CD8-positive, alpha-beta memory T cell (primary cell): ENCODE measurements at places on chromosomes 3 and 15. TPM values are rescaled to one million over a fixed set of nuclear protein-coding genes. Genes with fewer than 3 reads are reported as not detected.

PDE12 gene
- total RNA-seq = 31.6 TPM

PATL2 gene
- total RNA-seq = 9.1 TPM

TPM1 gene
- total RNA-seq = 9.4 TPM

VEPH1 gene
- not detected for total RNA-seq

MAP1A gene
- total RNA-seq = 0.75 TPM

ACP3 gene
- not detected for total RNA-seq

ZNF80 gene
- 2.3 TPM for total RNA-seq

CTXN2 gene
- total RNA-seq = not detected

DNA sequence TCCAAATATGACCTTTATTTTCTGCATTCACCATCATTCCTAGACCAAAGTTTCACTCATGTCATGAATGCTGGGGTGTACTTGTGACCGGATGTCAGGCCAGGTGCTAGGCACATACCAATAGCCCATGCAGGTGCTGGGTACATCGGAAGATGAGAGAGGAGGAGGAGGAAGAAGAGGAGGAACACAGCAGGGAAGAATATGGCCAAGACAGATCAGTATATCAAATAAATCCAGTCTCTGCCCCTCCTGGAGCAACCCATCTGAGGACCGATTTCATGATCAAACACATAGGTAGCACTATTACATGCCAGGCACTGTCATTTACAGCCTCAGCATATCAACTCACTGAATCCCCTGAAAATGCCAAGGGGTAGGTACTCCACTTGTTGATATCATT lies 3.0 kb upstream of the WNT7A start:
- DNase-seq = no peak

GRCh38 chr15:48510976-48511375 lies 134.5 kb downstream of the FBN1 start:
- DNase-seq = no peak

DNA sequence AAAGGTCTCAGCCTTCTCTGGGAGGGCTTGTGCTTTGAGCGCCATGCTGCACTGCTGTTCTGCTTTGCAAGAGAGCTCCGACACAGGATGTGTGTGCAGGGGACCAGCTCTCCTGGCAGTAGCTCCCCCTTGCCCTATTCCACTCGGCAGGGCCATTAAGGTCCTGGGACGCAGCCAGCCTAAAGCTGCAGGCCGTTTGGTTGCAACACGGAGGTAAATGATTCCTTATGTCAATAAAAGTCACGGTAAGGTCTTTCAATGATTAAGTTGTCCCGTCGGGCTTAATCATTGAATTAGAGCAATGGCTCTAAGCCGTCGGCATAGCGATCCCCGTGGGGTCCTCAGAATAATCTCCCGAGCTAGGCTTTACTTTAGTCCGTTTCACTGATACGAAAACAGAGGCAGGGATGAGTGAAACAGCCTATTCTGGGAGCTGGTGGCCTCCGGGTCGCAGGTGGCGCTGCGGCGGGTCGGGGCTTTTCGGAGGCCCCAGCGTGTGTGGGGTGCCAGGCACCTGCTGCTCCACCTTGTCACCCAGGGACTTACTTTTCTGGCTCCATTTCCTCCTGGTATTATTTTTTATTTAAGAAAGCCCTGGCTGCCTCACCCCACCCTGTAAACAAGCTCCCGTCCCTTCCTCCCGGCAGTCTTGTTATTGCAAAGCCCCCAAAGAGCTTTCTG lies 525.2 kb downstream of the OCA2 start:
- no peak for DNase-seq

GRCh38 chr3:119437691-119438258 lies 25.6 kb downstream of the TMEM39A start:
- DNase-seq = no peak

GRCh38 chr3:50275141-50275995 lies 3.5 kb upstream of the LSMEM2 start:
- no peak for DNase-seq

DNA sequence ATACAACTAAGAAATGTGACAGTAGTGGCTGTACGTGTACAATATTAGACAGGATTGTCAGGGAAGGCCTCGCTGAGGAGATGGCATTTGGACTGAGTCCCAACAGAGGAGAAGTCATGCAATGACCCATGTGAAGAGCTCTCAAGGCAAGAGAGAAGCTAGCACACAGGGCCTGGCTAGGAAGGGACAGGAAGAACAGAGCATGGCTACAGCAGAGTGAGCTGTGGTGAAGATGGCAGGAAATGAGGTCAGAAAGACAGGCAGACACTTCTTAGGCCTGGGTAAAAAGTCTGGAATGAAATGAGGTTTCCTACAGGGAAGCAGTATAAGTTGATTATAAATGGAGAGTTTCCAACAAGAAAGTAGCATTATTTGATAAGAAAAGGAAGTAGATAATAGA lies 33.2 kb upstream of the LEKR1 start:
- no peak for DNase-seq

GRCh38 chr15:39937696-39938095 lies 3.8 kb downstream of the EIF2AK4 start:
- no peak for DNase-seq

DNA sequence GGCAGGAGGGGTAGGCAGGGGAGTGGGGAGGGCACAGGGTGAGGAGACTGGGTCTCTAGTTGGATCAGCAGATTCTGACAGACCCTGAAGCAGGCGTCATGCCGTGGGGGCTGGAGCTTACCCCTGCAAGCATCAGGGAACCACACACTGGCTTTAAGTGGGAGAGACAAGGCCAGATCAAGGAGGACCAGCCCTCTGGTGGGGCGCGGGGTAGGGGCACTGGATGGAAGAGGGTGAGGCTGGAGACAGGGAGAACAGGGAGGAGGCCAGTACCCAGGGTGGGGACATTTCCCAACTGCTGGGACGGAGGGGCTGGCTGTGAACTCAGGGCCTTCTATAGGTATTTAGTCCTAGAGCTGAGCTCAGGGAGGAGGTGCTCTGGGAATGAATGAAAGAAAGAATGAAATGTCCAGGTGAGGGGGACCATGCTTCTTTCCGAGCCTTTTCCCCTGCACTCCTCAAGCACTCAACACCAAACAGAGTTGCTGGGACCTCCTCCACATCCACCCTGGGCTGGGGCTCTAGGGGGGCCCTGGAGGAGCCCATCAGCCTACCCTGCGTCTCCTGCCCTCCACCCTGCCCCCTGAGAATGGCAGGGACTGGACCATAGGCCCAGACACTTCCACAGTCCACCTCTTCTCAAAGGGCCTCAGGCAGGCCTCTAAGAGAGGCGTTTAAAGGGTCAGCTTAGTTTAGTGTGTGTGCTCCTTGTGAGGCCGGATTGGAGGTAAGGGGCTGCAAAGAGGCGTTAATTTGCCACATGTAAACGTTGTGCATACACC lies 49.0 kb upstream of the FGD5 start:
- no peak for DNase-seq

DNA sequence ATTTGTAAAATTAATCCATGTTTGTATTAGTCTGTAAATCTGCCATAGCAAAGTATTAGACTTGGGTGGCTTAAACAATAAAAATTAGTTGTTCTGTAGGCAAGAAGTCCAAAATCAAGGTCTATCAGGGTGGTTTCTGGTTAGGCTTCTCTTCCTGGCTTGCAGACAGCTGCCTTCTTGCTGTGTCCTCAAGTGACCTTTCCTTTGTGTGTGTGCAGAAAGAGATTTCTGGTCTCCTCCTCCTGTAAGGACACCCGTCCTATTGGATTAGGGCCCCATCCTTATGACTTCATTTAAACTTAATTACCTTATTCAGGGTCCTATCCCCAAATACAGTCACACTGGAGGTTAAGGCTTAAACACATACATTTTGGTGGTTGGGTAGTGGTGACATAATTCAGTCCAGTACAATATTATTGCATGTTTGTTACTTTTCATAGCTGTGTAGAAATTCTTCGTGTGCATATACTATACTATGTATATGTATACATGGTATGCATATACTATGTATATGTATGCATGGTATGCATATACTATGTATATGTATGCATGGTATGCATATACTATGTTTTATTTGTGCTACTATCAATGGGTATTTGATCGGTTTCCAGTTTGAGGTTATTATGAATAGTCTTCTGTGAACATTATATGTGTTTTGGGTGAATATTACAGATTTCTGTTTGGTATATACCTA lies 57.9 kb upstream of the RNU6-1 start:
- no peak for DNase-seq

DNA sequence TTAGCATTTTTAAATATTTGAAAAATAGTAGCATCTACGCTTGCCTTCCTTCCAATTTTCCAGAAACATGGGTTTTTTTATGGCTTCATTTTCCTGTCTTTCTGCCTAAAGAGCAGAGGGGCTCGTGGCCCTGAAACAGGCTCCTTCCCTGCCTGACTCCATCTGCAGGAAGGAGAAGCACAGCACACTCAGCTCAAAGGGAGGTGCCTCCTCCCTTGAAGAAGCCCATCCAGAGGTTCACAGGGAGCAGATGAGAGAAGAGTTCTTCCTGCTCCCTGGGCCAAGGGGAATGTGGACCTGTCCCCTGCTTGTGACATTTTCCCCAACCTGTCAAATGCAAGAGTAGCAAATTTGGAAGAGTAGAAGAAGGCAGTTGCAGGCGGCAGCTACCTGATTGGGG lies 55.8 kb downstream of the BBX start:
- no peak for DNase-seq

- no peak for DNase-seq
Measured at GRCh38 chr3:106635826-106636225, 741.4 kb upstream of the CCDC54 start.

- DNase-seq = peak; percentile 7
Measured at GRCh38 chr3:25594007-25594502, 70.7 kb downstream of the TOP2B start.
